ENCODE measurements at places on chromosomes 3 and 15. TPM values are rescaled to one million over a fixed set of nuclear protein-coding genes. Genes with fewer than 3 reads are reported as not detected.

GRCh38 chr15:100565591-100565990 is 36.4 kb downstream of the LINS1 start:
- H3K4me1 ChIP-seq = no peaks in the 10 kb centered on the region
- no peak overlapping the region for H3K4me3 ChIP-seq
- H3K27me3 ChIP-seq = no peaks in the 10 kb centered on the region
- DNase-seq = no peak

DNA sequence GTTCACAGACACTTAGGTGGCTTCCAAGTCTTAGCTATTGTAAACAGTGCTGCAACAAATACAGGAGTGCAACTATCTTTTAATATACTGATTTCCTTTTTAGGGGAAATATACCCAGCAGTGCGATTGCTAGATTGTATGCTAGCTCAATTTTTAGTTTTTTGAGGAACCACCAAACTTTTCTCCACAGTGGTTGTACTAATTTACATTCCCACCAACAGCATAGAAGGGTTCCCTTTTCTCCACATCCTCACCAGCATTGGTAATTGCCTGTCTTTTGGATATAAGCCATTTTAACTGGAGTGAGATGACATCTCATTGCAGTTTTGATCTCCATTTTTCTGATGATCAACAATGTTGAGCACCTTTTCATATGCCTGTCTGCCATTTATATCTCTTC is 58.9 kb downstream of the ZNF148 start:
- DNase-seq = no peak
- H3K27me3 ChIP-seq = no peaks in the 10 kb centered on the region
- peaks cover 6% of the 10 kb centered on the region for H3K4me1 ChIP-seq
- no peak overlapping the region for H3K4me3 ChIP-seq
- no peaks in the 10 kb centered on the region for H3K36me3 ChIP-seq

GRCh38 chr15:70192490-70192889 is 94.8 kb upstream of the TLE3 start:
- H3K27ac ChIP-seq = no peak overlapping the region
- no peak overlapping the region for H3K4me3 ChIP-seq

DNA sequence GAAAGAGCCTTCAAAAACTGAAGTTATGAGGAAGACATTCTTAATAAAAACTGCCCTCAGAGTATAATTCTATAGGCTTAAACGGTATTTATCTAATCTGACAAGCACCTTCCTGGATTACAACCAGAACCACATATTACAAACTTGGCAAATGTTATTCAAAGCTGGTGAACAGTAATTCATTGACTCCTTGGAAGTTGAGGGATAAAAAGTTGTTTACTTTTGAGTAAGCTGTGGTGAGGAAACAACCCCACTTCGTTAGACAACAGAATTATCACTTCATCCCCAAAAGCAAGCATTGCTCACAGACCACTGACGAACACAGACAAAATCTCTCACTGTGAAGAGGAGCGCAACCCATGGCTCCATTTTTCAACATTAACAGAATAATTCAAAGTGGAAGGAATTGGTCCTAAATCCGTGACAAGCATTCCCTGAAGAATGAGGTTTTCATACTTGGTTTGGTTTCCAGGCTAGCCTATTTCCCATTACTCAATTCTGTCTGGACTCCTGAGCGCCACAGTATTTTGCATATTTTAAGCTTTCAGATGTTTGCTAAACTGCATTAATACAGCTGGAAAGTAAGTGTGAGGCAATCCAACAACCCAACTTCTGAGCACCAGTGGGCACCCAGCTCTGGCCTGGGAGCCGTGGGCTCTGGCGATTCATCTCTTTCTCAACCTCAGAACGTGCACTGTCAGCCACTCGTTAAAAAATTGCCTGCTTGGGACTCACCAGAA is 32.7 kb downstream of the LRIG1 start:
- DNase-seq = no peak
- H3K4me1 ChIP-seq = peaks cover 38% of the 10 kb centered on the region
- peak overlapping the region; percentile 33 for H3K27ac ChIP-seq
- H3K36me3 ChIP-seq = no peaks in the 10 kb centered on the region
- H3K27me3 ChIP-seq = peaks cover 4% of the 10 kb centered on the region
- H3K4me3 ChIP-seq = no peak overlapping the region

DNA sequence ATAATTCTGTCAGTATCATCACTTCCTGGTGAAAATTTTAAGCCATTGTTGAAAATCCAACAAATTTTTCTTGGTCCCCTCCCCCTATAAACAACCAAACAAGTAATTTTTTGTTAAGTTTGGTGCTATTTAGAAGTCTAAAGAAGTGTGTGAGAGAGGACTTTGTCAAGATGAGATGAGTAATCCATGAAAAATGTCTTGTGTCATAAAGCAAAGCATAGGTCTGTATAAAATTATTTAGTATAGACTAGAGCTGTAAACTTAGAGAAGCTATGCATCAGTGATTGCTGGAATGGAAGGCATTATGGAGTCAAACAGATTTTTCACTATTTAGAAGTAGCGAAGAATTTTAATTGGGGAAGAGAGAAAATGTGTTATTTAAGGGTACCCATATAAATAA is 31.4 kb downstream of the MAPK6 start:
- H3K4me3 ChIP-seq = no peak overlapping the region
- H3K27ac ChIP-seq = no peak overlapping the region
- no peaks in the 10 kb centered on the region for H3K27me3 ChIP-seq
- peaks cover 10% of the 10 kb centered on the region for H3K36me3 ChIP-seq
- H3K4me1 ChIP-seq = peaks cover 10% of the 10 kb centered on the region

DNA sequence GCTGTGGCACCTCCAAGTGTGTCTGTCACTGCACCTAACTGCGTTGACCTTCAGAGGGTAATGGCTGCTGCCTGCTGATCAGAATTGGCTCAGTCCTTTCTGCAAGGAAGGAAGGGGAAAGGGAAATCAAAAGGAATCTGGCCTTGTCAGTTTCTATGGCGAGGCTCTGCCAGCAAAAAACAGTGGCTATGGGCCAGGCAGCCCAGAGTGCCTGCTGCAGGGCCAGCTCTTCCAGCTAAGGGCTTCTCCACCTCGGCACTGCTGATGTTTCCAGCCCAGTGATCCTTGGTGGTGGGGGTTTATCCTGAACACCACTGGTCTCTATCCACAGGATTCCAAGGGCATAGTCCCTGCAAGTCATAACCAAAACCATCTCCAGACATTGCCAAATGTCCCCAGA is 184.3 kb downstream of the TJP1 start:
- peaks cover 3% of the 10 kb centered on the region for H3K4me1 ChIP-seq
- peaks cover 4% of the 10 kb centered on the region for H3K27me3 ChIP-seq
- H3K36me3 ChIP-seq = no peaks in the 10 kb centered on the region
- DNase-seq = no peak
- H3K4me3 ChIP-seq = no peak overlapping the region
- no peak overlapping the region for H3K27ac ChIP-seq

DNA sequence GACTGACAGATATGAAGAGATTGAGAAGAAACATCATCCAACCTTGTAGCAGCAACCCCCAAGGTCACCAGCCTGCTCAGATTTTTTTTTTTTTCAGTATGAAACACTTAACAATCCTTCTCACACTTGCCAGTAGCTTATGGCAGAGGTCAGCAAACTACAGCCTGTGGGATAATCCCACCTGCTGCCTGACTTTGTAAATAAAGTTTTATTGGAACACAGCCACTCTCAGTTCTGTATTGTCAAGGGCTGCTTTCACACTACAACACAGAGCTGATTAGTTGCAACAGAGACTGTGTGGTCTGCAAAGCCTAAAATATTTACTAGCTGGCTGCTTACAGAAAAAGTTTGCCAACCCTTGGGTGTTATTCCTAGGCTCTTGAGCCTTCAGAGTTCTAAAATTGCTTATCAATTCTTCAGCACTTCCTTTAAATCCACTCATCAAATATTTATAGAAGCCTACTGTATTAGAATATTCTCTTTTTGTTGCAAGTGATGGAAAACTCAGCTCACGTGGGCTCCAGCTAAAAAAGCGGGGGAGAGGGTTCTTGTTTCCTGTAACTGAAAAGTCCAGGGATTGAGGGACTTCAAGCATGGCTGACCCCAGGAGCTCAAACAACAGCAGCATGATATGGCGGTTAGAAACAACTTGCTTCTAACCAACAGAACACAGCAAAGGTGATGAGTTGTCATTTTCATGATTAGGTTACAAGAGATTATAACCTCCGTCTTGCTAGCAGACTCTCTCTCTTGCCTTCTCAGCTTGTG is 246.1 kb downstream of the SHQ1 start:
- no peak overlapping the region for H3K27ac ChIP-seq
- H3K4me3 ChIP-seq = no peak overlapping the region
- DNase-seq = no peak
- peaks cover 11% of the 10 kb centered on the region for H3K4me1 ChIP-seq

GRCh38 chr15:89379818-89380217 is 45.2 kb upstream of the POLG start:
- peaks cover 39% of the 10 kb centered on the region for H3K4me1 ChIP-seq
- no peak overlapping the region for H3K27ac ChIP-seq
- H3K4me3 ChIP-seq = peak overlapping the region; percentile 55

GRCh38 chr3:40623567-40623966 is 98.8 kb downstream of the ZNF621 start:
- H3K27me3 ChIP-seq = peaks cover 3% of the 10 kb centered on the region
- no peaks in the 10 kb centered on the region for H3K4me1 ChIP-seq
- no peak for DNase-seq
- H3K27ac ChIP-seq = no peak overlapping the region

DNA sequence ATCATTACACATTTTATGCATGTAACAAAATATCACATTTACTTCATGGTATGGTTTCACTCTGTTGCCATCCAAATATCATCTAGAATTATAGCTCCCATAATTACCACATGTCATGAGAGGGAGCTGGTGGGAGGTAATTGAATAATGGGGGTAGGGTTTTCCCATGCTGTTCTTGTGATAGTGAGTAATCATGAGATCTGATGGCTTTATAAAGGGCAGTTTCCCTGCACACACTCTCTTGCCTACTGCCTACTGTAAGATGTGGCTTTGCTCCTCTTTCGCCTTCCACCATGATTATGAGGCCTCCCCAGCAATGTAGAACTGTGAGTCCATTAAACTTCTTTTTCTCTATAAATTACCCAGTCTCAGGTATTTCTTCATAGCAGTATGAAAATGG is 123.4 kb downstream of the SATB1 start:
- H3K4me3 ChIP-seq = no peak overlapping the region
- no peak for DNase-seq
- peaks cover 16% of the 10 kb centered on the region for H3K36me3 ChIP-seq
- H3K4me1 ChIP-seq = no peaks in the 10 kb centered on the region
- no peaks in the 10 kb centered on the region for H3K27me3 ChIP-seq

DNA sequence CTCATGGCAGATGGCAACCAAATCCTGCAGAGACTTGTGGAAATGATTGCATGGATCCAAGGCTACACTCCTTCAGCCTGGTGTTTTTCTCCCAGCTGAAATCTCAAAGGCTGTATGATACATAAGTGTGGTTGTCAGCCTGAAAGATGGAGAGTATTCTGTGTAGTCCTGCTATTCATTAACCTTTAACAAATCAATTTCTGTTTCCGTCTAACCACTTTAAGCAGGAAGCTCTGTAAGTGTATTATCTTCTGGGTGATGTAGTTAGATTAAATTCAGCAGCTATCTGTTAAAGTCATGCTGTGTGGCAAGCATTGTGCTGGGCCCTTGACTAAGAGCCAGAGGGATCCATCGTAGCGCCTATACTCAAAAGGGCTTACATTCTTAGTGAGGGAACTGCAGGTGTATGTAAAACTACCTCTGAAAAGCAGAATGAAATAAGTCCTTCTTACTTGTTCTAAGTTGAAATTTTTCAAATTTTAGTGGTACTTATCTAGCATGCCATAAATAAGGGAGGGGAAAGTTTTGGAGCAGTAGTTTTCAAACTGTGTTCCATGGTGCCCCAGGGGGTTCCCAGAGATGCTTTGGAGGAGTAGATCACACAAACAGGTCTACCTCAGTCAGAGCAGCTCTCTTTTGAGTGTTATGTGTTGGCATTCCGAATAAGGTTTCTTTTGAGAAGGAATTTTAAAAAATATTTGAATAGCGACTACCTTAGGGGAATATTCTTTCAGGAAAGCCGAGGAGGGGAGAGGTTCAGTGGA is 28.9 kb downstream of the HACD3 start:
- no peak overlapping the region for H3K4me3 ChIP-seq
- H3K4me1 ChIP-seq = peaks cover 13% of the 10 kb centered on the region
- peak overlapping the region; percentile 44 for H3K27ac ChIP-seq
- H3K36me3 ChIP-seq = peaks cover 3% of the 10 kb centered on the region
- DNase-seq = no peak

DNA sequence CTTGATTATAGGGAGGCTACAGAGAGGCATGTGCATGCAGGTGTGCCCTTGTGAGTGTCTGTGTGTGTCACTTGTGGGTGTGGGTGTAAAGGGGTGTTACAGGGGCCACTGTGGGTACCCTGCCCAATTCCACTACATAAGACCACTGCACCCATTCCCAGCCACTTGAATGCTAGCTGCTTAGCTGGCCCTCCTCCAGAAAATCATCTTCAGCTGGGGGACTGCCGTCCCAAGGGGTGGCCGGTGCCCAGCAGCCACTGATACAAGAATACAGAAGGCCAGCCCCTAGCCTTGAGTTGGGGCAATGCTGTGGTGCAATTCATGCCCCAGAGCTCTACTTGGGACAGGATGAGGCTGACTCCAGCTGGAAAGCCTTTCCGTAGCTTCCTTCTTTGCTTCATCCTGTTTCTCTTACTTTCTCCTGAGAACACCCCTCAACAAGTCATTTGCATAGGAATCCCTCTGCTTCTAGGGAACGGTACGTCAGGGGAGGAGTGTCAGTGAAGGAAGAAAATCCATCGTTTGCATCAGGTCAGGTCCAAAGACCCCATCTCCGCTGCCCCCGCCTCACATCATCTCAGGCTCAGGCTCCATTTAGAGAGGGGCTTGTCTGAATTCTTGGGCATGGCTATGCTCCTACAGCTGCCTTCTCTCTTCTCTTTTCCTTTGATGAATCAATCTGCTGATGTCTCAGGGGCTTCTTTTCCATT is 72.0 kb downstream of the SCN5A start:
- H3K27me3 ChIP-seq = peaks cover 4% of the 10 kb centered on the region
- DNase-seq = no peak
- H3K4me3 ChIP-seq = no peak overlapping the region
- no peaks in the 10 kb centered on the region for H3K4me1 ChIP-seq
- H3K27ac ChIP-seq = no peak overlapping the region
- H3K36me3 ChIP-seq = peaks cover 6% of the 10 kb centered on the region

DNA sequence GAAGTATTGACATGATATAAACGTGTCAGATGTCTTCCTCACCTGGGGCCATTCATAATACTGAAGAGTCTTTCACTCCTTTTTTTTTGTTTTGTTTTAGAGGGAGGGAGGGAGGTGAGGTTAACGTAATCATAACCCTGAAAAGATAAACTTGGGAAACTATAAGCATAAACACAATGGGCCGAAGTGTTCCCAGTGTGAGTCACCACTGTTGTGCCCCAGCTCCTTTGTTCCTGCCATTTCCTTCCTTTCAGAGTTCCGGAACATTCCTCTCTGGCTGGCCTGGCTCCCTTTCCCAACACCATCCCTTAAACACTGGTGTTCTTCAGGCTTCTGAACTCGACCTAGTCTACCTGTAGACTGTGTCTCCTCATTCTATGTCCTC is 18.6 kb downstream of the PLD1 start:
- no peak overlapping the region for H3K27ac ChIP-seq
- no peaks in the 10 kb centered on the region for H3K4me1 ChIP-seq
- no peaks in the 10 kb centered on the region for H3K36me3 ChIP-seq
- no peak for DNase-seq
- no peak overlapping the region for H3K4me3 ChIP-seq

The CA12 gene
- not detected for total RNA-seq

The CPLX3 gene
- total RNA-seq = 0.32 TPM

The SH2D7 gene
- total RNA-seq = not detected

The SEC22A gene
- total RNA-seq = 14.6 TPM

The MORC1 gene
- total RNA-seq = not detected

The ANKUB1 gene
- total RNA-seq = not detected

The FSD2 gene
- not detected for total RNA-seq

The CHRNB4 gene
- 71.6 TPM for total RNA-seq

Data from glutamatergic neuron (in vitro differentiated cells).